ENCODE measurements at places on chromosomes 5 and 9. TPM values are rescaled to one million over a fixed set of nuclear protein-coding genes. Genes with fewer than 3 reads are reported as not detected.
A peak's percentile ranks its signal among the peaks of the same experiment; 100 is the strongest.

- H3K4me3 ChIP-seq, result no peak overlapping the region
- H3K4me1 ChIP-seq, result peaks cover 15% of the 10 kb centered on the region
These were observed 4.7 kb downstream of the MRPL36 start for GRCh38 chr5:1794901-1795290.

- no peak for DNase-seq
- H3K27me3 ChIP-seq, result no peaks in the 10 kb centered on the region
- no peaks in the 10 kb centered on the region for H3K36me3 ChIP-seq
- H3K27ac ChIP-seq, result no peak overlapping the region
- no peaks in the 10 kb centered on the region for H3K4me1 ChIP-seq
These were observed 7.3 kb upstream of the SMIM3 start for GRCh38 chr5:150771034-150771795.

DNA sequence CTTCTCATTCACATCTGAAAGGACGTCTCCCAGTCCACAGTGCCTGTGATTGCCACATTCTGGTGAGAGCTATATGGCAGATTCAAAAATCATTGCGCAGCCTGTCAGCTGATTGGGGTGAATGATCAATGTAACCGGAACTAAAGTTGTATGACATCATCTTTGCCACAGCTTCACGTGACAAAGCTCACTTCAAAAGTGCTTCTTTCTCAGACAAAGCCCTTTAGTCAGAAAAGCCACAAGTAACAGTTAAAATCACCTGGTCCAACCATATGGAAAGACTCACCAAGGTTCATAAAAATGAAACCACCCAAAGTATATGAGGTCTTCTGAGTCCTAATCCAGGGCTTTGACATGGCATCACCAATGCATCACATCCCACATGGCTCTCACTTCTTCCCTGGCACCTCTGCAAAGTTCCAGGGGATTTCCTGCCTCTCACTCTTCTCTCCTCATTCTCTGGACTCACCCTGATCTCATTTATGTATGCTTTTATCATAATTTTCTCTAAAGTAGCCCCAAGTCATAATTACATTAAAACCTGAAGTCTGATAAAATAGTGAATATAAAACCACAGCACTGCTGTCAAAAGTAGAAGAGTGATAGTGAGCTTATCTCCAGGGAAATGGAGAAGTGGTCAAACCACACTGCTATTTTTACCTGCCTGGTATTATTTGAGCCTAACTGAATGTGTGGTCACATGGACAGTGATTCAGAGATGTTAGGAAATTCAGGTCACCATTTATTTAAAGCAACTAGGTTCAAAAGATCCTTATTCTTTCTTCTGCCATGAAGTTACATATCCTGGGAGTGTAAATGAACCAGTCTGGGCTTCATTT lies 193.1 kb upstream of the PTGER4 start:
- H3K27me3 ChIP-seq, result no peaks in the 10 kb centered on the region
- no peaks in the 10 kb centered on the region for H3K36me3 ChIP-seq
- no peak for DNase-seq
- H3K4me3 ChIP-seq, result no peak overlapping the region
- no peak overlapping the region for H3K27ac ChIP-seq

GRCh38 chr9:69940674-69941073 lies 103.0 kb upstream of the MAMDC2 start:
- DNase-seq, result no peak
- H3K4me1 ChIP-seq, result no peaks in the 10 kb centered on the region
- no peaks in the 10 kb centered on the region for H3K27me3 ChIP-seq
- H3K4me3 ChIP-seq, result no peak overlapping the region

- no peaks in the 10 kb centered on the region for H3K4me1 ChIP-seq
- no peak overlapping the region for H3K4me3 ChIP-seq
- no peak overlapping the region for H3K27ac ChIP-seq
- DNase-seq, result no peak
These were observed 1802.5 kb downstream of the EFNA5 start for GRCh38 chr5:105868038-105868780.

GRCh38 chr9:21510806-21511205 lies 28.7 kb upstream of the IFNE start:
- no peak overlapping the region for H3K27ac ChIP-seq
- H3K36me3 ChIP-seq, result no peaks in the 10 kb centered on the region
- H3K4me3 ChIP-seq, result no peak overlapping the region
- H3K27me3 ChIP-seq, result no peaks in the 10 kb centered on the region

- no peak overlapping the region for H3K27ac ChIP-seq
- no peak overlapping the region for H3K4me3 ChIP-seq
- DNase-seq, result no peak
- no peaks in the 10 kb centered on the region for H3K36me3 ChIP-seq
- peaks cover 45% of the 10 kb centered on the region for H3K27me3 ChIP-seq
These were observed 82.3 kb upstream of the SIMC1 start for GRCh38 chr5:176155922-176156359.

GRCh38 chr5:179373101-179373934 lies 28.1 kb upstream of the ADAMTS2 start:
- peak; percentile 48 for DNase-seq
- H3K36me3 ChIP-seq, result no peaks in the 10 kb centered on the region
- no peak overlapping the region for H3K27ac ChIP-seq
- H3K4me1 ChIP-seq, result no peaks in the 10 kb centered on the region

- no peaks in the 10 kb centered on the region for H3K27me3 ChIP-seq
- no peak for DNase-seq
- no peak overlapping the region for H3K4me3 ChIP-seq
- peaks cover 88% of the 10 kb centered on the region for H3K36me3 ChIP-seq
- H3K4me1 ChIP-seq, result no peaks in the 10 kb centered on the region
- H3K27ac ChIP-seq, result no peak overlapping the region
These were observed 67.1 kb upstream of the GOLPH3 start for GRCh38 chr5:32241034-32241783.

DNA sequence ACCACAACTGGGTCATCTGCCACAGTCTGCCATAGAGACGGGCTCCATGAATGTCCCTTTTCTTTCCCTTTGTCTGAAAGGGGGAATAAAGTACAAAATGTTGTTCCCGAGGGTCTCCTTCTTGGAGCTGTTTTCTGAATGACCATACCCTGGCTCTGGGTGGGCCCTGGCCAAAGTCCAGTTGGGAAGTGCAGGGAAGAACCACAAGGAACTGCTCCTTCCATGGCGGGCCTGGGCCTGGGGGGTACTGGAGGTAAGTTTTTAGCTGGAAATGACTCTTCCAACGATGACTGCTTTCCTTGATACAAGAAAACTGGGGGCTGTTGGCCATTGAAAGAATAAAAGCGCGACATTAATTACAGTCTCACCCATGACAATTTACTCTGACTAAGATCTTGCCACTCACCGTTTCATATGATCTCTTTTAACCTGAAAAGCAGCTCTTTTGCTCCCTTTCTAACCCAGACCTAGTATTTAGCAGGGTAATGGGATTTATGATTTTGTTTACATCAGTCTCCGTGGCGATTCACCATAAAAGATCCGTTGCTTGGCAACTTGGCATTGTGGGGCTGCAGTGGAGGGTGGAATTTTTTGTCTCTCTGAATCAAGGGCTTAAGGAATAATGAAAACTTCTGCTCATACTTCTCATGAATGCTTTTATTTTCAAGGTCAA lies 89.2 kb upstream of the PTCH1 start:
- no peaks in the 10 kb centered on the region for H3K4me1 ChIP-seq
- no peak overlapping the region for H3K4me3 ChIP-seq
- no peak overlapping the region for H3K27ac ChIP-seq

DNA sequence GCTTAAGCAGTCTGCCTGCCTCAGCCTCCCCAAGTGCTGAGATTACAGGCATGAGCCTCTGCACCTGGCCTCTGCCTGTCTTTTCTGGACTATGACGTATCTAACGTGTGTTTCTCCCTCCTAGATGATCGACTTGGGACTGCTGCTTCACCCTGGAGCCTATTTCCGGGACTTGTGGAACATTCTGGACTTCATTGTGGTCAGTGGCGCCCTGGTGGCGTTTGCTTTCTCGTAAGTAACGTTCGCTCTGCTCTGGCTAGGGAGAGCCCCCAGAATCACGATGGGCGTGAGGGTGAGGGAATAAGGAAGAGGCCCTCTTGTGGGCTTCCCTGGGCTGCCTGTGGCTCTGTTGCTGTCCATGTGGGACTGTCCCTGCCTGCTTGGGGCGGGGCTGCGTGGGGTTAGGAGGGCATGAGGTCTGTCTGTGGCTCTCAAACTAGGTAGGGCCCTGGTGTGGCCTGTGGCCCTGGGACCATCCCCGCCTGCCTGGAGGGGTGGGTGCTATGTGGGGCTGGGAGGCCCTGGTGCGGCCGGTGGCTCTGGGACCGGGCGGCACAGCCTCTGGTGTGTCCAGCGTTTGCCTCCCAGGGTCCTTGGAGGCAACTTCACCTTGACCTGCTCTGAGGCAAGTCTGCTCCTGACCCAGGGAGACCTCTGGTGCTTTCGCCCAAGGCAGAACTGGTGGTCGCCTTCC lies 171.7 kb downstream of the CACNA1B start:
- DNase-seq, result no peak
- no peak overlapping the region for H3K4me3 ChIP-seq
- no peaks in the 10 kb centered on the region for H3K36me3 ChIP-seq
- H3K27me3 ChIP-seq, result peaks cover 22% of the 10 kb centered on the region

GRCh38 chr9:98989036-98990000 lies 45.6 kb downstream of the COL15A1 start:
- H3K27me3 ChIP-seq, result no peaks in the 10 kb centered on the region
- no peaks in the 10 kb centered on the region for H3K36me3 ChIP-seq
- H3K4me1 ChIP-seq, result peaks cover 24% of the 10 kb centered on the region
- no peak overlapping the region for H3K4me3 ChIP-seq

DNA sequence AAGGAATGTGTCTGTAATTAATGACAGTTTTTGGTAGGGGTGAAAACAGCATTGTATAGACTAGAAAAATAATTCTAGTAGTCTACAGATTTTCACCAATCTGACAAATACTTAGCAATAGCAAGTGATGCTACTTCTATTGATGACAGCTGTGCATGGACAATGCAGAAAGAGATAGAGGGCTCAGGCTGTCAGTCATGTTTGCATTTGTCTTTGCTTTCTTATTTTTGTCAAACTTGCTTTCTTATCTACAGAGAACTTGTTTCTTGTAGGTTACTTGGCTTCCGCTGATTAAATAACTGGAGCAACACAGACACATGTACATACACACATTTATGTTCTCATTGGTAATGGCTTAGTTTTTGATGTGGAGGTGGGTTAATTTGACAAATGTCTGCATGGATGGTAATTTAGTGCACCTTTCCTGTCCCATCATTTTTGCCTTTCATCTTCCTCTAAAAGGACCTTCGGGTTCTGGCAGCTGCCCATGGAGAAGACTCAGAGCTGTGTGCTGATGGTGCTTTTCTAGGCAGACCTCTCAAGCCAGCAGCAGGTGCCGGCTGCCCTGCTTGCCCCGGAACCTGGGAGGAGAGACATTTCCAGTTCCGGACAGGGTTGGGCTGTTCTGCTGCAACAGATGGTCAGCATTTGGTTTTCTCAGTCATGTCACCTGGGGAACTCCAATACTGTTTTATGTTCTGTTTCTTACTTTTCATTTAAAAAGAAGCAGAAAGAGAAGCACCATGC lies 28.8 kb downstream of the CAMK4 start:
- peaks cover 2% of the 10 kb centered on the region for H3K27me3 ChIP-seq
- H3K4me1 ChIP-seq, result no peaks in the 10 kb centered on the region
- no peak overlapping the region for H3K27ac ChIP-seq
- H3K36me3 ChIP-seq, result no peaks in the 10 kb centered on the region
- DNase-seq, result no peak
- no peak overlapping the region for H3K4me3 ChIP-seq

DNA sequence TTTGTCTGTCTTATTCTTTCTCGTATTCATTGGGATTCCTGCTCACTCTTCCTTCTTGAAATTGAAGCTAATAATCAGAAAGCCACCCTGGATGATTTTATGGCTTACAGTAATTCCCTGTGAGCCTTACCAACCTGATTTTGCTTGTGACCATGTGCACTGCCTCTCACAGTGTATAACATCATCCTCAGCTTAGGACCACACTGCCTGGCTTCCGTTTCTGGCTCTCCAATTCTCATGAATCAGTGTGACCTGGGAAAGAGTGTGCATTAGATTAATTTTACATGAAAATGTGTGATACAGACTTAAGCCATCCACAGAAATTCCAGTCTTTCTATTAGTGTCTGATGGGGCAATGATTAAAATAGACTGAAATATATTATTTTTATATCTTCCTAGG lies 126.8 kb upstream of the DMRT1 start:
- no peaks in the 10 kb centered on the region for H3K27me3 ChIP-seq
- H3K4me1 ChIP-seq, result peaks cover 36% of the 10 kb centered on the region
- no peak overlapping the region for H3K4me3 ChIP-seq
- DNase-seq, result no peak

- H3K4me1 ChIP-seq, result no peaks in the 10 kb centered on the region
- H3K27ac ChIP-seq, result no peak overlapping the region
- H3K36me3 ChIP-seq, result no peaks in the 10 kb centered on the region
- DNase-seq, result no peak
- no peaks in the 10 kb centered on the region for H3K27me3 ChIP-seq
- no peak overlapping the region for H3K4me3 ChIP-seq
These were observed 160.9 kb downstream of the LURAP1L start for GRCh38 chr9:12935714-12936113.

GRCh38 chr9:30574355-30575151 lies 1809.9 kb upstream of the ACO1 start:
- H3K27ac ChIP-seq, result no peak overlapping the region
- H3K4me3 ChIP-seq, result no peak overlapping the region
- no peaks in the 10 kb centered on the region for H3K4me1 ChIP-seq
- DNase-seq, result peak; percentile 59

- H3K36me3 ChIP-seq, result no peaks in the 10 kb centered on the region
- DNase-seq, result no peak
- peak overlapping the region; percentile 49 for H3K27ac ChIP-seq
- no peaks in the 10 kb centered on the region for H3K27me3 ChIP-seq
- peaks cover 38% of the 10 kb centered on the region for H3K4me1 ChIP-seq
These were observed 85.4 kb downstream of the SLC1A3 start for GRCh38 chr5:36691696-36692371.

DNA sequence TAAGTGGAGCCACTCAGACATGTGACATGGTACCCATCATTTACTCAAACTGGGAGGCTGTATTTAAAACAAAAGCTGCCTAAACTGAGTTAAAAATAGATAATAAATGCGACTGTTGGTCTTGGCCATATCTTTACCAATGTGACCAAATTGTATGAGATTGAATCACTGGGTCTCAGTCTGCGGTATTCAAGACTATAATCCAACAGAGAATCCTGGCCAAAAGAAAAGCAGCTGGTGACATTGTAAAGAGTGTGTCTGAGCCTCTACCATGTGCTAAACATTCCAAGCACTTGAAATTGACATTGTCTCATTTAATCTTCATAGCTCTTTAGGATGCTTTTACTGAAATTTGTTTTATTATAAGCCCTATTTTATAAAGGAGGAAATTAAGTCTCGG lies 282.6 kb downstream of the ZNF608 start:
- H3K27me3 ChIP-seq, result no peaks in the 10 kb centered on the region
- no peak overlapping the region for H3K27ac ChIP-seq
- no peaks in the 10 kb centered on the region for H3K4me1 ChIP-seq
- H3K4me3 ChIP-seq, result no peak overlapping the region
- no peak for DNase-seq
- no peaks in the 10 kb centered on the region for H3K36me3 ChIP-seq

GRCh38 chr5:1934801-1935429 lies 52.2 kb upstream of the IRX4 start:
- H3K36me3 ChIP-seq, result no peaks in the 10 kb centered on the region
- no peak overlapping the region for H3K27ac ChIP-seq
- H3K4me1 ChIP-seq, result peaks cover 21% of the 10 kb centered on the region
- no peak for DNase-seq

RAB14 gene
- total RNA-seq, result 49.4 TPM

CDH18 gene
- not detected for total RNA-seq

DNAI1 gene
- total RNA-seq, result not detected

TNC gene
- total RNA-seq, result 24.7 TPM

FBP2 gene
- not detected for total RNA-seq

IL9 gene
- not detected for total RNA-seq

LCN2 gene
- 7.9 TPM for total RNA-seq

AMBP gene
- total RNA-seq, result 3.6 TPM

CDX1 gene
- total RNA-seq, result not detected

HRCT1 gene
- total RNA-seq, result 3.0 TPM

HAVCR2 gene
- 4.3 TPM for total RNA-seq

Data from suprapubic skin (tissue), 4 donors.